Muscle of arm (tissue), 14 donors: ENCODE measurements at places on chromosomes 16 and 17.
A peak's percentile ranks its signal among the peaks of the same experiment; 100 is the strongest.

- DNase-seq = no peak
These were observed 2.3 kb upstream of the MT1M start for GRCh38 chr16:56630134-56630533.

GRCh38 chr17:76139801-76140660, 1.0 kb downstream of the FOXJ1 start:
- no peak for DNase-seq

GRCh38 chr16:82091241-82091640, 56.2 kb downstream of the HSD17B2 start:
- peak; percentile 19 for DNase-seq

DNA sequence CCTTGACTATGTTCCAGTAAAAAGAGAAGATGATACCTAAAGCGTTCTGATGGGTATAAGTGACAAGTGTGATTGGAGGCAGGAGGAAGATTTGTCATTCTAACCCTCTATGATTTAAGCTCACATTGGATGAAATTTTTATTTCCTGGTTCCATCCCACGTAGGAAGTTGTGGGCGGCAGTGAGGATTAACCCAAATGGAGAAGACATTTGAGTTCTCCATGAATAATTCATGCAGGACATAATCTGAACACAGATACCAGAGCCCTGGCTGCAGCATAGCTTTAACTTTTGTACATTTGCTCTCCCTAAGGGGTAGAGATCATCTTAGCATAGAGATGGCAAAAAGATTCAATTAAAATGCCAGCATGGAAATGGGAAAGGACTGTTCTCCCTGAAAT, 146.3 kb downstream of the SLC39A11 start:
- DNase-seq = no peak

DNA sequence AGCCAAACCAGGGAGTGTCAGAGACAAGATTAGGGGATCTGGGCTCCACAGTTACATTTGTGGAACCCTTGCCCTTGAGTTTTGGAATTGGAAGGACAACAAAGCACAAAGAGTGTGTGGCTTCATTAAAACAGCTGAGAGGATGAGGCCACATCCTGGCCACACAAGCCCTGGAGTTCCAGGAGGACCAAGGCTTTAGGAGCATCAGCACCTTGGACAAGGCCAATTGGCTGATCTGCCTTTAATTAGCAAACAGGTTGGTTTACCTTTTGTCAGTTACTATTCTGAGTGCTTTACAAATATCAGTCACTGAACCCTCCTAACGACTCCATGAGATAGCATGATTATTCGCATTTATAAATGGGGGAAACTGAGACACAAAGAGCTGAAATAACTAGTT, 54.7 kb downstream of the SLC6A2 start:
- DNase-seq = no peak

DNA sequence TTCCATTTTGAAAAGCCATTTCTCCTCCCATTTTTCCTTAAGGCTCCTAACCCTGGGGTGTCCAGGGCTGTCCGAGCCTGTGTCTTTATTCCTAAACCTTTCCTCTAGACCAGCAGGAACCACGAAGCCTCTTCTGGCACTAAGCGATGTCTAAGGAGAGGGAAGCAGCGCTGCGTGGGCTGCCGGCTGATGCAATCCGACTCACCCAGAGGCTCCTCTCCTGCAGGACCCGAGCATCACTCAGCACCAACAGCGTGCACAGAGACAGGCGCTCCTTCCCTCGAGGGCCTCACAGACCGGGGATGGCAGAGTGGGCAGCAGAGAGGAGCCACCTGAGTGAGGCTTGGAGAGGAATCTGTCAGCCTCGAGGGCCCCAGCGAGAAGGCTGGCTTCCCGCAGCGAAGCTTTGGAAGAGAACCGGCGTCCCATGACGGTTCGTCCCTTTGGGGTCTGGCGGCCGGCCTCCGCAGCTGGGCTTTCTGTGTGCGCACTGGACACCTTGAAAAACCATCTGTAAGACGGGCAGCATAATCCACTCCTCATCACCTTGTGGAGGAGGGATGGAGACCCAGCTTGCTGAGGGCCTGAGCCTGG, 174.3 kb downstream of the FOXL1 start:
- DNase-seq = no peak

- DNase-seq = no peak
These were observed 71.0 kb downstream of the CDRT15 start for GRCh38 chr17:14165616-14166015.

GRCh38 chr17:82212331-82213250, at the start of gene CCDC57:
Gene CCDC57, minus strand, starts transcription at chr17:82212842. Its CDS starts 10,898 bp downstream, at chr17:82201944.
- peak; percentile 82 for DNase-seq

DNA sequence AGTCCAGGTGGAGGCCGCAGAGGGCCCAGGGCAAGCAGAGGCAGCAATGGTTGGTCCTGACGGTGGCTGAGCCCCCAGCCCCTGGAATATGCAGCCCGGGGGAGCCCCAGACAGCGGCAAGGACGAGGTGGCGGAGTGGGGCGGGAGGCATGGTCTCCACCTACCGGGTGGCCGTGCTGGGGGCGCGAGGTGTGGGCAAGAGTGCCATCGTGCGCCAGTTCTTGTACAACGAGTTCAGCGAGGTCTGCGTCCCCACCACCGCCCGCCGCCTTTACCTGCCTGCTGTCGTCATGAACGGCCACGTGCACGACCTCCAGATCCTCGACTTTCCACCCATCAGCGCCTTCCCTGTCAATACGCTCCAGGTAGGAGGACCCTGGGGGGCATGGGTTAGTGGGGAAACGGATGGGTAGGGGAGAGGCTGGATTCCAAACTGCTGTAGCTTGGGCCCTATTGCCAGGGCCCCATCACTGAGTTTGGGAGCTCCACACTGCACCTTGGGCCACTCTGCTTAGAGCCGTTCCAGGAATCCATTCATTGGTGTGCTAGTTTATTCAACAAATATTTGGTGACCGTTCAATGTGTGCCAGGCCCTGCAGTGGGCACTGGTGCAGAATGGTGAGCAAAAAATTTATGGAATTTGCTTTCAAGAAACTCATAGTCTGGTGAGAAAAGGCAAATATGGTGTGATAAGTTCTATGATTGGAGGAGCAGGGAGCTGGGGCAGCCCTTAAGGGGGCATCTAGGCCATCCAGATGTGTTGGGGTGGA, 3.8 kb downstream of the RASL10B start:
- DNase-seq = no peak
